ENCODE measurements at places on chromosomes 16 and 17.

GRCh38 chr16:35187665-35188225, 1728.3 kb downstream of the TP53TG3F start:
- no peak for DNase-seq

GRCh38 chr17:77827511-77827910, 131.0 kb upstream of the TNRC6C start:
- DNase-seq: peak; percentile 26

DNA sequence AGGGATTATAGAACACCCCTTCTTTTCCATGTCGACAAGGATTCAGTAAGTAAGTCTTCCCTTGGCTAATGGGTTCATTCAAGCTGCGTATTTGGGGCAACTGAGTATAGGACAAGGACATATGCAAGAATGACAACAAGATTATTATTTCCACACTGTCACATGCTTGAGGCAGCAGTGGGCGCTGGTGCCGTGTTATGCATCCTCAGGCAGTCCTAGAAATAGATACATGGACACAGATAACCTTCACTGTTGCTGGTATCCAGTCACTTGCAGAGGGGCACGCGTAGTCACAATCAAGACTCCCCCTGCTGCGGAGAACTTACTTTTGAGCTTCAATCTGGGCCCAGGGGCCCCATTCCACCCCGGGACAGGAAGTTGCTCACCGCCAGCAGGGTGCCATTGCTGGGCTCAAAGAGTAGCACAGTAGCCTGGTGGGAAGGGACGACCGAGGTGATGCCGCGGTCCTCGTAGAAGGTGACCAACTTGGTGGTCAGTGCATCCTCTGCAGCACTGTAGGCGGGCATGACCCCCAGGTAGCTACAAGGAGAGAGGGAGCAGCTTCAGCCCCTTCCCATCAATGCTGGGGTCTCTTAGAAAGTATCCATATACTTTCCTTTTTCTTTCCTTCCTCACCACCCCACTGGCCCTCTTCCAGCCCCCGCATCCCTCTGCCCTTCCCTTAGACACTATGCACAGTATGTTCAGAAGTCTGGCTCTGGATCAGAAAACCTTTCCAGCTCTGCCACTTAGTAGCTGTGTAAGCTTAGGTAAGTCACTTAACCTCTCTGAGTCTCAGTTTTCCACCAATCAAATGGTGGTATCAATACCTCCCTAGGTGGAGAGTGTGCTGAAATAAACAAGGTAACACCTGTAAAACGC, 804 bp downstream of the CRYM start:
- DNase-seq: peak; percentile 44

GRCh38 chr16:89170346-89171215, 967 bp upstream of the CDH15 start:
- DNase-seq: no peak

GRCh38 chr16:253833-254232, 19.2 kb downstream of the FAM234A start:
- DNase-seq: no peak

All from Right ventricle myocardium superior (tissue), 1 donor.